Stimulated activated CD8-positive, alpha-beta memory T cell treated with anti-CD3 and anti-CD28 coated beads, Interleukin-7, amount 100 ng/mL, for 1 hour (primary cell): ENCODE measurements at places on chromosomes 16 and 17.

DNA sequence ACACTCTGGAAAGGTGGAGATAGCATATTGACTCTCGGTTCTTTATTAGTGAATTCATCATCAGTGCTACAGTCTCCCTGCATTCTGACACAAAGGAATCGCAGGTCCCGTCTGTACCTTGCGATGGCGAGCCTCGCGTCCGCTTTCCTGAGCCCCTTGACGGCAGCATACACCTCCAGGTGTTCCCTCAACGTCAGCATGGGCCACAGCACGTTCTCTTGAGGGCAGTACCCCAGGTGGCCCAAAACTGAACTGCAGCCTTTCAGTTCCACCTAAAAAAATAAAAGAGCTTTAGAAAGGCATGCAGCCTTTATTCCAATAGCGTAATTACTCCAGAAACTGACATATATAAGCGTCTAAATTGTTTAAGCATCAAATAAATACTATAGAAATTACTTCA lies 24.2 kb upstream of the ABCA9 start:
- no peak for DNase-seq

DNA sequence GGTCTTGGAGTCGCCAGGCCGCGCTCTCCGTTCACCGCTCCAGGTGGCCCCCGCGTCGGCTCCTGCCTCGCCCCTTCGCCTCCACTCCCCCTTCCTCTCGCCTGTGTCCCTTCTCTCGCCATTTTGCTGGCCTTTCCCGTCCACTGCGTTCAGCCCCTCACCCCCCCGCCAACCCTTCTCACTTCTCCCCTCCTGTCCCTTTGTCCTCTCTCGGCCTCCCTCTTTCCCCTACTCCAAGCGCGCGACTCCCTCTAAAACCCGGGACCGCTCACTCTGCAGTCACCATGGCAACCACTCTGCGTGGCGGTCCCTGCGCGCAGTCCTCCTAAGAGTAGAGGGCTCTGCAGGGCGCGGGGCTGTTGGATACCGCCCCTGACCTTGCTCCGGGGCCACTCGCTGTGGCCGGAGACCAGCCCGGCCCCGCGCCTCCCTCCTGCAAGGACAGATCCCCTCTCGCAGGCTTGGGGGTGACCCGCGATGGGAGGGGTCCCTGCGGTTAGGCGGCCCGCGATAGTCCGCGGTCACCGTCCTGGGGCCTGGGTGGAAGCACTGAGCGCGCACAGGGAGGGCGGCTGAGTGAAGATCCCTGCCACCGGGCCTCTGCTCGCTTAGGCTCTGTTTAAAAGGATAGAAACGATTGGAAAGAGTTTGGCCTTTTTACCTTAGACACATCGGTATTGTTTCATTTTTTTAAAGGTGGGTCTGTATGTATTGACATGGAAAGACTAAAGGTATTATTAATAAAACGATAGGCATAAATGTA lies 454 bp downstream of the CCDC40 start:
- no peak for DNase-seq

GRCh38 chr17:15392326-15392741 lies 50.9 kb upstream of the TEKT3 start:
- no peak for DNase-seq

GRCh38 chr17:2008332-2009126 lies 16.6 kb downstream of the RTN4RL1 start:
- no peak for DNase-seq
